Mucosa of gallbladder (tissue), 1 donor: ENCODE measurements at places on chromosomes 13 and 19. TPM values are rescaled to one million over a fixed set of nuclear protein-coding genes. Genes with fewer than 3 reads are reported as not detected.

- DNase-seq: no peak
Measured at GRCh38 chr13:37811441-37811840, 58.1 kb downstream of the TRPC4 start.

The ZNF497 gene
- 3.5 TPM for total RNA-seq

- no peak for DNase-seq
Measured at GRCh38 chr13:78976696-78977095, 317.7 kb upstream of the OBI1 start.

- DNase-seq: no peak
Measured at GRCh38 chr13:20921572-20921971, 19.0 kb upstream of the XPO4 start.

The MTMR6 gene
- 14.0 TPM for total RNA-seq

The ZNF790 gene
- total RNA-seq: 8.7 TPM

The CKM gene
- not detected for total RNA-seq

- DNase-seq: no peak
Measured at GRCh38 chr13:93776936-93777335, 550.3 kb downstream of the GPC6 start.

The SLC27A5 gene
- total RNA-seq: 7.9 TPM

The PCDH9 gene
- total RNA-seq: 9.0 TPM

The HMG20B gene
- 100 TPM for total RNA-seq

GRCh38 chr19:32976223-32976805, 4.3 kb downstream of the FAAP24 start:
- DNase-seq: peak; percentile 71

GRCh38 chr19:1587872-1588271, 4.8 kb downstream of the MBD3 start:
- no peak for DNase-seq

- no peak for DNase-seq
Measured at GRCh38 chr13:50839828-50840227, 3.7 kb downstream of the DLEU7 start.

DNA sequence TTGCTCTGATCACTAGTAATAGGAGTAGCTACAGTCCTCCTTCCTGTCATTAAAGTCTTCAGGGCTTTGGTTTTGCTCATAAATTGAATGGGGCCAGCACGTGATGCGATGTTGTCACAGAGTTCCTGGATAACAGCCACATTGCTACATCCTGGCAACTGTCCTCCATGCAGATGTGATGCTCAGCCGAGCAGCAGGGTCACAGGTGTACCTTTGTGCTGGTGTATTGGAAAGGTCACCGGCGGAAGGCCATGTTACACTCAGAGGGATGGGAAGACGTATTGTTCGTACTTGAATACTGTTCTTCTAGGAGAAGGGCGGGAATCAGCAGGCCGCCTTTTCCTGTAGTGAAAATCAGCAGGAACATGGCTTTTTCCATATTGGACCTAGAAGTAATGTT, 713.8 kb upstream of the GPC6 start:
- DNase-seq: no peak

The MCEMP1 gene
- 0.14 TPM for total RNA-seq

- no peak for DNase-seq
Measured at GRCh38 chr19:31255174-31255799, 93.9 kb downstream of the TSHZ3 start.

DNA sequence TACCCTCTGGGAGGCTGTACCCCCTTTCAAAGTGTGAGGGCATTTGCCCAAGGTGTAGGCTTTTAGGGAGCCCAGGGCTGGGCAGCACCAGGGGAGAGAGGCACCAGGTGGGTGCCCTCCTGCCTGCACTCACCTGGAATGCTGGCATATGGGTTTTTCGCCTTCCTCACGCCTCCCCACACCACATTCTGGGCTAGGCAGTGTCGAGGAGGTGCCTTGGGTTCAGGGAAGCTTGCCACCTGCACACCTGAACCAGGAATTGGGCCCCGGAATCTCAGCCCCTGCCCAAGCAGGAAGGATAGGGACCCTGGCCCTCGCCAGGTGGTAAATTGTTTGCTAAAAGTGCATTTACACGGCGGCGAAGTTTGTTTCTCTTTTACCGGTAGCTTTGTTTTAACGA, 5.1 kb upstream of the TSHZ3 start:
- no peak for DNase-seq

The SBSN gene
- not detected for total RNA-seq

DNA sequence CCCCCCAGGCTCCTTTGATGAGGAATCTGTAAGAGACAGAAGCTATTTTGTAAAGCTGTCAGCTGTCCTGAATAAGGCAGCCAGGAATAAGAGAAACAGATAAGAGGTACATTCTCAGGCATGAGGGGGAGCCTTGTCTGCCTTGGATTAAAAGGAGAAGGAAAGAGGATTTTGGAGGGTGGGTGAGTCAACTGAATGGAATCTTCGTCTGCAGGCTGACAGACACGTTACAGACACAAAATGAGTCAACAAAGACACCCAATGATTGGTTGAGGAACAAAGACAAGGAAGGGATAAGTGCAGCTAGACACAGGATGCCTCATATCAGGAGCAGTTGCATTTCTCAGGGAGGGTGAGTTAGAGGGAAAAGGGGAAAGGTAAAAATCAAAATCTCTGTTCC, 162.5 kb downstream of the OLFM4 start:
- DNase-seq: no peak

- no peak for DNase-seq
Measured at GRCh38 chr13:105336706-105337576, 1198.5 kb downstream of the EFNB2 start.

- DNase-seq: no peak
Measured at GRCh38 chr19:48689449-48689848, 6.3 kb upstream of the FUT2 start.

The IFNL1 gene
- total RNA-seq: not detected

GRCh38 chr13:43146400-43146799, 123.0 kb downstream of the DNAJC15 start:
- no peak for DNase-seq

DNA sequence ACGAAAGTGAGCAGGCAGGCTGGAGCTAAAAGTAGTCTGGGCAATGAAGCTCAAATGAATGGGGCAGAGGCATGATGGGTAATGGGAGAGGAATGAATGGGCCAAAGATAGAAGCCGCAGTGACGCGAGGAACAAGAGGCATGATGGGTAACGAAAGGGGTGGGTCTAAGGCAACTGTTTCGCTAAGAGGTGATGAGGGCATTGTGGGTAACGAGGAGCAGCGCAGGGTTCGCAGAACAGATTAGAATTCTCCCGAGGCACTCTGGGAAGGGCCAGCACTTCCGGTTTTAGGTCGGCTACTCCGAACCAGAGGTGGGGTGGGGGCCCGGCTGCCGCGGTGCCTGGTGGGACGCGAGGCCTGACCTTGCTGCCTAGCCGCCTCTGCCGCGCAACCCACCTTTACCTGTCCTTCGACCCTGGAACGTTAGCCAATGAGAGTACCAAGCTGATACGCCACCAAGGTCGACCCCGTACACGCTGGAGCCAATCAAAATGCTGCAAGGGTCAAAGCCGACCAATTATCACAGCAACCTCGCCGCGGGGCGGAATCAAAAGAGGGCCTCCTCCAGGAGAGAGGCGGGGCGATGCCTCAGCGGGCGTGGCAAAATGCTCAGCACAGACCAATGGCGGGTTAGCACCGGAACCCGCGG, 563 bp upstream of the TOMM40 start:
- DNase-seq: peak; percentile 100

- no peak for DNase-seq
Measured at GRCh38 chr13:87671753-87672605, 808 bp downstream of the SLITRK5 start.

GRCh38 chr19:10829967-10830366, 6.0 kb downstream of the TMED1 start:
- no peak for DNase-seq

- DNase-seq: no peak
Measured at GRCh38 chr19:11100049-11100448, 10.8 kb downstream of the LDLR start.

DNA sequence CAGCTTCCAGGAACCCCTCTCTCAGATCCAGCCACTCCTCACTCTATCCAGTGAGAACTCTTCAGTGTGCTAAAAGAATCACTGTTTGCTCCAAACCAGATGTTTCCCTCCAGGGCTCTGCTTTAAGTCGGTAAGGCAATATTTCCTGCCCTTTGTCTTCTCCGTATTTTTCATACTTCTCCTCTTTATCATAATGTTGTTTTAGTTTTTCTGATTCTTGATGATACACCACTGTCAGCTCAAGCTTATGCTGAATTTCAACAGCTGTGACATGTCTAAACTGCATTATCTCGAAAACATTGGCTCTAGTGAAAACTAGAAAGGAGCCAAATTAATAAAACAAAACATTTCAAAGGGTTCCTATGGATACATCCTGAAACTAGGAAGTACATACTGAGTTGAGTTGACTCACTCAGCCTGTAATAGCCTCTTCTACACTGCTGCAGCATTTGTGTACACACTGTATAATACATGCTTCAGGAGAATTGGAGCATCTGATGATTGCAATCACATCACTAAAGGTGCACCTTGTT, 39.8 kb downstream of the GPR180 start:
- no peak for DNase-seq
